H4 (cell line): ENCODE measurements at places on chromosomes 12 and 14.

- DNase-seq, result no peak
Observed at GRCh38 chr12:68998041-68998440, 65.1 kb upstream of the CPM start.

- peak; percentile 51 for DNase-seq
Observed at GRCh38 chr12:124391340-124392261, 96.7 kb downstream of the RFLNA start.

GRCh38 chr12:6423267-6424007, 21.3 kb upstream of the CD27 start:
- DNase-seq, result peak; percentile 93

DNA sequence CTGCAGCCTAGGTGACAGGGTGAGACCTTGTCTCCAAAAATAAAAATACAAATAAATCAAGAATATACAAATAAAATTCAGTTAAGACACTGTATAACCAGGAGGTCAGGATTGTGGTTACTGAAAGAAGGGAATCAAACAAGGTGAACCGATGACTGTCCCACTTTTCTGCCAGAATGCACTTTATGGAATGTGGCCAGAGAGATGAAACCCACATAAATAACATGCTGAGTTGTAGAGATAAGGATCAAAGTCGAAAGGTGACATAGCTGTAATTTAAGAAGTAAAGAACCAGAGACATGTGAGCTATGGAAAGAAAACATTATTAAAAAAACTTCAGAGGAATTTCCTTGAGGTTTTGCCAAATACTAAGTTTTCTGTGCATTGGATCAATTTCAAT, 1098.2 kb upstream of the USP15 start:
- DNase-seq, result no peak

DNA sequence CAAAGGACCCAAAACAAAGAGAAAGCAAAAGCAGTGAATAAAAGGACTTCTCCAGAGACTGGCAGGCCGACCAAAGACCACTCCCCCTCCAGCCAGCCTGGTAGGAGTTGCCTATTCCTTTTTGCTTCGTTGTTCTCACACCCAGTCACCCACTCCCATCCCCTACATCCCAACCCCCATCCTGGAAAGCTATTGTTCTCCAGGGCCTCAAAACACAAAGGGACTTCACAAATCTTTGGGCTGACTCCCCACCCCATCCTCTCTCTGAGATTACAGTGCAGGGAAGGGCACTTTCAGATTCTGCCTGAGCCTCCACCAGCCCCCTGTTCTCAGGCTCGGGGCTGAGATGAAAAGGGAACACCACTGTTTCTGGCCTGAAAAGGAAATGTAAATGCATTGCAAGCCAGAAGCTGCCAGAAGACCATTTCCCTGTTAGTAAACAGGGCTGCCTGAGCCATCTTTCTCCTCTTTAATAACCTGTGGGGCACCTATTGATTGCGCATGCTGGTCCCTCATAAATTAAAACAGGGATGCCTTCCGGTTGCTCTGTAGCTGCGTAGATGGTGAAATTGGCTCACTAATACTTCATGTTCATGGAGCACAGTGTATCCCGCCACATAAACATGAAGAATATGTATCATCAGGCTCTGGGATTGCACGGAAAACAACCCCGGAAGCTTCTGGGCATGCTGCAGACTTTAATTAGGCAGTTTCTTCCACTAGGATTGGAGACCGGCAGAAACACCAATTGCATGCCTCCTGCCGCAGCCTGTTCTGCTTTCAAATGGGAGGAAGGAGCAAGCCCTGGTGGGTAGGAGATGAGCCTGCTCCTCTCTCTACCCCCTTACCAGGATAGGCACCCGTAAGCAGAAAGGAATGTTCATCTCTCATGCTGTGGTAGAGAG, 130.3 kb upstream of the FUT8 start:
- no peak for DNase-seq

GRCh38 chr14:44669496-44669895, 162.4 kb upstream of the FSCB start:
- no peak for DNase-seq

GRCh38 chr14:90398315-90398839, 1.5 kb downstream of the CALM1 start:
- DNase-seq, result peak; percentile 31

DNA sequence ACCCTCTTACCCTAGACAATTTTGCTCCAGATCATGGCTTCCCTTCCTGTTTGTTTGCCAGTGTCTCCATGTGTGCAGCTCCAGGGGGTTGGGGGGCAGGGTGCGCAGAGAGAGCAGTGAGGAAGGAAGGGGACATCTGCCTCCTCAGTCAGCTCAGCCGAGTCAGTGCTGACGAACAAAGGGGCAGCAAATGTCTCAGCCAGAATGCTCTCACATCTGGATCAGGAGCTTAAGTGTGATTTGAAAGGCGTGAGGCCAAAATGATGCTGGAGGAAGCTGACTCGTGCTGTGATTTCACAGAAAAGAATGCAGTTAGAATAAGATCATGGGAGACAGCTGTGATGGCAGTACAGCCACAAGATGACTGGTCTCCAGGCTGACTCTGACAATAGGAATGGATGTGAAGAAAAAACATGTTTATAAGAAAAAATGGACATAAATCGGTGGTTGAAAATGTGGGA, 27.1 kb upstream of the CDK17 start:
- peak; percentile 96 for DNase-seq

GRCh38 chr12:87368259-87368658, 660.9 kb downstream of the C12orf50 start:
- DNase-seq, result no peak

GRCh38 chr12:124088217-124088907, 115.3 kb downstream of the ZNF664 start:
- no peak for DNase-seq

- DNase-seq, result peak; percentile 98
Observed at GRCh38 chr12:109462868-109463692, 14.0 kb downstream of the KCTD10 start.
